Activated naive CD4-positive, alpha-beta T cell treated with anti-CD3 and anti-CD28 coated beads for 36 hours (primary cell): ENCODE measurements at places on chromosomes 16 and 17. TPM values are rescaled to one million over a fixed set of nuclear protein-coding genes. Genes with fewer than 3 reads are reported as not detected.

- no peaks in the 10 kb centered on the region for H3K27me3 ChIP-seq
- no peak for DNase-seq
- H3K4me3 ChIP-seq: no peak overlapping the region
- no peaks in the 10 kb centered on the region for H3K36me3 ChIP-seq
Observed at GRCh38 chr16:87135246-87136030, 181.8 kb downstream of the C16orf95 start.

DNA sequence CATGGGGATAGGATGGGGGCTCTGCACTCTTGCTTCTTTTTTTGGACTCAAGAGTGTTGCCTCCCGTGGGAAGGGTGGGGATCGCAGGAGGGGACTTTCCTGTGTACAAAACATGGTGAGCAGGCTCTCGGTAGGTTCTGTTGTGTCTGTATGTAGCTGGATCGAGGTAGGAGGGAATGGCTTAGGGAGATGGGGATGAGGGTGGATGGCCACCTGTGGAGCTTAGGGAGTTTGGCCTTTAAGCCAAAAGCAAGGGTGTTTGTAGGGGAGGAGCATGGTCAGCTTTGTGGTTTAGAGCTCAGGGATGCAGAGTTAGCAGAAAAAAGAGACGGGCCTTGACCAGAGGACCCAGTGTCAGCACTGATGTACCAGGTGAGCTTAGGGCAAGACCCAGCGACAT, 11.0 kb upstream of the EDC4 start:
- DNase-seq: no peak
- H3K4me3 ChIP-seq: no peak overlapping the region
- H3K36me3 ChIP-seq: peaks cover 11% of the 10 kb centered on the region
- H3K27ac ChIP-seq: peak overlapping the region; percentile 53
- no peaks in the 10 kb centered on the region for H3K27me3 ChIP-seq
- peaks cover 21% of the 10 kb centered on the region for H3K4me1 ChIP-seq

GRCh38 chr16:54107583-54108202, 178.9 kb downstream of the IRX3 start:
- H3K36me3 ChIP-seq: peaks cover 16% of the 10 kb centered on the region
- no peaks in the 10 kb centered on the region for H3K27me3 ChIP-seq
- DNase-seq: no peak
- H3K4me3 ChIP-seq: no peak overlapping the region
- H3K4me1 ChIP-seq: no peaks in the 10 kb centered on the region

DNA sequence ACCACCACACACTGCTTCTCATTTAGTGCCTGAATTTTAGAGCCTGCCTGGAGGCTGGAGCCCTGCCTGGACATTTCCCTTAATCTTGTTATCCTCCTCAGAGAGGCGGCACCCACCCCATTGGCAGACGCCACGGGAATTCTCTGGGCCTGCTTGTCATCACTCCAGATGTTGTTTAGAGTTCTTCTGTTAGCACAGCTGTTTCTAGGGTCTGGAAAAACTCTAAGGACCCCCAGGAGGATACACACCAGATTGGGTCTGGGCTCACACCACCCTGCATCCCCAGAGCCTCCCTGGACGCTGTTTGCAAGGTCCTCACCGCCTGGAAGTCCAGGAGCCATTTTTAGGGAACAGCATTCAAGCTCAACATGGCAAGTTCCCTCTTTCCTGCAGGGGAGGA, 565 bp upstream of the XAF1 start:
- peaks cover 53% of the 10 kb centered on the region for H3K4me1 ChIP-seq
- DNase-seq: no peak
- H3K27ac ChIP-seq: peak overlapping the region; percentile 84
- no peaks in the 10 kb centered on the region for H3K27me3 ChIP-seq
- peak overlapping the region; percentile 93 for H3K4me3 ChIP-seq
- H3K36me3 ChIP-seq: peaks cover 31% of the 10 kb centered on the region

GRCh38 chr17:13931111-13931526, 138.2 kb upstream of the COX10 start:
- no peak for DNase-seq
- H3K36me3 ChIP-seq: no peaks in the 10 kb centered on the region
- H3K27ac ChIP-seq: no peak overlapping the region

GRCh38 chr17:79933863-79934652, 94.8 kb upstream of the CBX4 start:
- no peak overlapping the region for H3K27ac ChIP-seq
- H3K4me1 ChIP-seq: peaks cover 46% of the 10 kb centered on the region
- H3K27me3 ChIP-seq: peaks cover 15% of the 10 kb centered on the region
- H3K4me3 ChIP-seq: no peak overlapping the region

DNA sequence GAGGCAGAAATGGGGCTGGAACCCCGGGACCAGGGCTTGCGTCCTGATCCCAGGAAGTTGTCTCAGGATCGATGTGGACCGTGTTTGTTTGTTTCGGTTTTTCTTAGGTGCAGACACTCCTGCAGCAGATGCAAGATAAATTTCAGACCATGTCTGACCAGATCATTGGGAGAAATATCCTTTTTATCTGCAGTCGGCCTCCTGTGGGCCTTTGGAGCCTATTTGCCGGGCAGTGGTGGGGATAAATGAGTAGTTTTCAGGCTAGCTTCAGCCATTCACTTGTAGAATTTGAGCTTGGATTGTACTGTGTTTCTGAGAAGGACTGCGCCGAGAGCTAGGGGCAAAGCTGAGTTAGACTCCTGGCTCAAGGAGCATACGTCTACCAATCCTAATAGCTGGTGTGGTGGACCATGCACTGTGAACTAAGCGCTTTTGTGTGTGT, 816 bp downstream of the HSBP1 start:
- H3K27ac ChIP-seq: peak overlapping the region; percentile 95
- DNase-seq: no peak
- H3K4me1 ChIP-seq: peaks cover 37% of the 10 kb centered on the region

GRCh38 chr17:46943501-46944393, 20.8 kb downstream of the GOSR2 start:
- peak; percentile 20 for DNase-seq
- peaks cover 8% of the 10 kb centered on the region for H3K36me3 ChIP-seq
- H3K4me3 ChIP-seq: no peak overlapping the region
- no peaks in the 10 kb centered on the region for H3K27me3 ChIP-seq
- no peak overlapping the region for H3K27ac ChIP-seq

DNA sequence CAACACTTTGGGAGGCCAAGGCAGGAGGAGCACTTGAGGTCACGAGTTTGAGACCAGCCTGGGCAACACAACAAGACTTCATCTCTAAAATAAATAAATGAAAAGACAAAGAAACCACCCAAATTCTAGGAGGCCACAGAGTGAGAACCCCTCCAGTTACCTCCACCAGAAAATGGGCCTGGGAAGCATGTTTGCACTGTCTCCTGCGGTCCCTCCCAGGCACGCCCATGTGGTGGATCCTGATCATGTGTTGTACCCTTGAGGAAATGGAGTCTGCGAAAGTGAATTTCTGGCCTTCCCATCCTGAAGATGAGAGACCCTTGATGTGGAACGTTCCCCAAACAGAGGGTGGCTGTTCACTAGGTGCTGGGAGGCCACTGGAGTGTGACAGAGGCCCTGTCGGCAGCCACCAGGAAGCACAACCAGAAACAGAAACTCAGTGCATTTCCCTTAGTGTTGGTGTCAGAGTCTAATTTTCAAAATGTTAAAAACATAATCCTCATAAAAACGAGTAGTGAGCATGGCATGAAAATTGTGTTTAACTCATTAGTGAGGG, 19.2 kb upstream of the USP22 start:
- no peak for DNase-seq
- H3K4me3 ChIP-seq: no peak overlapping the region
- H3K27me3 ChIP-seq: no peaks in the 10 kb centered on the region
- no peaks in the 10 kb centered on the region for H3K4me1 ChIP-seq

DNA sequence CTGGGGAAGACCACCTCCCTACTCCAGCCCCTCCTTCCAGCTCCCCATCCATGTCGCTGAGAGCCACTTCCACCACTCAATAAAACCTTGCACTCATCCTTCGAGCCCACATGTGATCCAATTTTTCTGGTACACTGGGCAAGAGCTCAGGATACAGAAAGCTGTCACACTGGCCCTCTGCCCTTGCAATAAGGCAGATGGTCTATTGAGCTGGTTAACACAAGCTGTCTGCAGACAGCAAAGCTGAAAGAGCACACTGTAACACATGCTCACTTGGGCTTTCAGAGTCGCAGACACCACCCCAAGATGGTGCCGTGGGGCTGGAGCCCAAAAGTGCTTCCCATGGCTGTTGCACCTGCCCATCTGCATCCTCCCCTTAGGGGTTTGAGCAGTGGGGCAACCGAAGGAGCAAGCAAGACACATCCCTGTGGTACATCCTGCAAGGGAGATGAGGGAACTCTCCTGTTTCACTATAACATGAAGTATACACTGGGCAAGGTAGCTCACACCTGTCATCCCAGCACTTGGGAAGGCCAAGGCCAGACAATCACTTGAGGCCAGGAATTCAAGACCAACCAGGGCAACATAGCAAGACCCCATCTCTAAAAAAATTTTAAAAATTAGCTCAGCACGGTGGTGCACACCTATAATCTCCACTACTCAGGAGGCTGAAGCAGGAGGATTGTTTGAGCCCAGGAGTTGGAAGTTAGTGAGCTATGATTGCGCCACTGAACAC, 52.8 kb upstream of the C17orf78 start:
- H3K4me1 ChIP-seq: no peaks in the 10 kb centered on the region
- no peak overlapping the region for H3K27ac ChIP-seq
- H3K36me3 ChIP-seq: peaks cover 25% of the 10 kb centered on the region

DNA sequence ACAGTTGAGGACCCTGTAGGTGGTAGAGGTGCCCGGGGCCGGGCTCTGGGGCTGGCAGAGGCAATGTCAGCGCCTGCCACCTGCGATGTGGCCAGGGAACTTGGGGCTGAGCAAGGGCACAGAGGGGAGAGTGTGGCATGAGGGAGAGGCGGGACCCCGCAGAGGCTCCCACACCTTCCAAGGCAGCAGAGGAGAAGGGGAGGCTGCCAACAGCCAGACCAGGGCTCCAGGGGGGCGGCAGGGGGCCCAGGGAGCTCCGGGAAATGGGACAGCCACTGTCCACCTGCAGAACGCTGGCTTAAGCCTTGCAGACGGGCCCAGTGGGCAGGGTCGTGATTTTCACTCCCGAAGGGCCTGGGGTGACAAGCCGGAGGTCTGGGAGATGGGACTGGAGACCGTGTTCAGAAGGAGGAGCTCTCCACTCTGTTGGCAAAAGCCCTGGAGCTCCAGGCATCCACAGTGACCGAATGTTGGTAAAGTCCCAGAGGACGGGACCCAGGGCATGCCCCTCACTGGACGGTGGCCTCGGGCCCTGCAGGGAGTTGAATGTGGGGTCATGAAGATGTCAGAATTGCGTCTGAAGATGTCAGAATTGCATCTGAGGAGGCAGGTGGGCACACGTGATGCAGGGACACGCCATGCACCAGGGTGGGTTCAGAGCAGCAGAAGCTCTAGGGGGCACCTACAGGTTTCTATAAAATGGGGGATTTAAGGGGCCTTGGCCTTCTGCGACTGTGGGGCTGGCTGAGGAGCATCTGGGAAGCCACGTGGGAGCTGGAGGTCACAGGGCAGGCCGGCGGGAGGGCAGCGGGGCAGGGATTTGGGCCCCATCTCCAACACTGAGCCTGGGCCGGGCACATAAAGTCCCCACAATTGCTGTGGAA, 18.6 kb downstream of the CD7 start:
- H3K27me3 ChIP-seq: no peaks in the 10 kb centered on the region
- peaks cover 81% of the 10 kb centered on the region for H3K4me1 ChIP-seq
- no peak for DNase-seq

DNA sequence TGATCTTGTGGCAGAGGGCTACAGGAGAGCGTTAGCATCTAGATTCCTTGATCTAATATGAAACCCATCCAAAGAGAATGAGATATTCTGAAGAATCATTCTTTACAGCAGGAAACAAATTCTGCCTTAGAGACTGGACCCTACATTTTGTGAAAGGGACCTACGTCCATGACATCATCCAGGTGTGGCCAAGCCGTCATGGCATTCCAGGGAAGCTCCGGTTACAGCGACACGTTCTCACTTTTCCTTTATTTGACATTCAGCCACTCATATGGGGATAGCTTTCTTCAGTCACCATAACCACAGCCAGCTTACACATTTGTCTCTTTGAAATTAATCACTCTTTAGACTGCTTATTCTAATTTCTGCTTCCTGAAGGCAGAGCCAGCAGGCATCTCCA, 408.1 kb downstream of the XYLT1 start:
- H3K27me3 ChIP-seq: no peaks in the 10 kb centered on the region
- no peak overlapping the region for H3K27ac ChIP-seq
- H3K4me1 ChIP-seq: peaks cover 9% of the 10 kb centered on the region
- no peaks in the 10 kb centered on the region for H3K36me3 ChIP-seq

DNA sequence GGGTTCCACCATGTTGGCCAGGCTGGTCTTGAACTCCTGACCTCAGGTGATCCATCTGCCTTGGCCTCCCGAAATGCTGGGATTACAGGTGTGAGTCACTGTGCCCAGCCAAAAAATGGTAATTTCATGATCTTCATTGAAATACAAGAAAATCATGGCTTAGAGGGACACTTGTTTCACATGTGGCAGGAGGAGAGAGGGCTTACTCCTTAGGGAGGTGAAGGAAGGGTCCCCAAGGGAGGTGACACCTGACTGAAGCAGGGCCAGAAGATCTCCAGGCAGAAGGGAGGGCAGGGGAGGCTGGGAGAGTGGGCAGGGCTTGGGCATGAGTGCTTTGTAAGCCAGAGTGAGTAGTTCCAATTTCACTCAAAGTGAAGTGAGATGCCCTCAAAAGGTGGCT, 20.0 kb upstream of the ITGAX start:
- no peak overlapping the region for H3K4me3 ChIP-seq
- no peaks in the 10 kb centered on the region for H3K36me3 ChIP-seq
- H3K4me1 ChIP-seq: peaks cover 30% of the 10 kb centered on the region
- no peak for DNase-seq

- H3K27ac ChIP-seq: no peak overlapping the region
- H3K36me3 ChIP-seq: peaks cover 31% of the 10 kb centered on the region
- DNase-seq: no peak
- H3K4me1 ChIP-seq: no peaks in the 10 kb centered on the region
- H3K27me3 ChIP-seq: no peaks in the 10 kb centered on the region
Observed at GRCh38 chr16:24953306-24953705, 61.9 kb downstream of the ARHGAP17 start.

DNA sequence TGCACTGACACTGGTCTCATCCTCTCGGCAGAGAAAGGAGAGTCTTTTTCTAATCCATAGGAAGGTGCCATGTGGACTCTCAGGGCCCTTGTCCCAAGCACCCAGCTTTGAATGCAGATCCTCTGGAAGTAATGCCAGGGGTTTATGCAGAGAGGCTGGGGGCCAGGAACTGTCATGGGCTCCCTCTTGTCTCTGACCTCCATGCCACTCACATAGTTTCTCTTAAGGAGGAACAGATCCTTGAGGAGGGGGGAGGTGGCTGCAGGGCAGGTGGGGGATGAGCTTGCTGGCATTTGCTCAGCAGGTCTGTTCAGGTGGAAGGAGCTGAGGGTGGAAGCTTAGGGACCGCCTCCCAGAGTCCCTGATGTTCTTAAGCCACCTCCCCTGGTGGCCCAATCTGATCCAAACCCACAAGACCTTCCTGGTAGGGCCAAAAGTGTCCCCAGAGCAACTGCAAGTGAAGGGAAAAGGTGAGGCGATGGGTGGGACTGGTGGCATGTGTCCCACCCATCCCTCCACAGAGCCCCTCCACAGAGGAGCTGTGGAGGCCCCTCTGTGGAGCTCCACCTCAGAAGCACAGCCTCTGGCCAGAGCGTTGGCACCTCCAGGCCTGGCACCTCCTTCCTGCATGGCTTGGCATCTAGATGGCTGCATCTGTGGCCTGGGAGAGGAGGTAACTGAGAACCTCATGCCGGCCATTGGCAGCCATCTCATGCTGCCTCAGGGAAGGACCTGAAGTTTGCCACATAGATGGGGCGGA, 9.2 kb downstream of the NECAB2 start:
- no peaks in the 10 kb centered on the region for H3K4me1 ChIP-seq
- H3K4me3 ChIP-seq: no peak overlapping the region
- H3K36me3 ChIP-seq: no peaks in the 10 kb centered on the region

The PPL gene
- not detected for total RNA-seq

The SLC38A8 gene
- total RNA-seq: not detected

The MFAP4 gene
- not detected for total RNA-seq

The APPBP2 gene
- 22.3 TPM for total RNA-seq

The SLC52A1 gene
- total RNA-seq: 0.19 TPM

The PTX4 gene
- total RNA-seq: not detected

The MYH1 gene
- total RNA-seq: not detected
